ENCODE measurements at places on chromosomes 3 and 15. TPM values are rescaled to one million over a fixed set of nuclear protein-coding genes. Genes with fewer than 3 reads are reported as not detected.

The P2RY1 gene
- 19.8 TPM for total RNA-seq

The SLC33A1 gene
- 33.9 TPM for total RNA-seq

The MME gene
- 85.4 TPM for total RNA-seq

The ZFYVE19 gene
- total RNA-seq, result 29.6 TPM

The DAZL gene
- not detected for total RNA-seq

The CCDC33 gene
- total RNA-seq, result 5.9 TPM

The SYNM gene
- 26.8 TPM for total RNA-seq

The SMAD6 gene
- total RNA-seq, result 159 TPM

The LRTM1 gene
- not detected for total RNA-seq

The KCNAB1 gene
- total RNA-seq, result 4.7 TPM

The CCDC80 gene
- 148 TPM for total RNA-seq

The CTDSPL gene
- 60.3 TPM for total RNA-seq

The HRH1 gene
- total RNA-seq, result 6.4 TPM

The NRG4 gene
- total RNA-seq, result 2.2 TPM

The TLR9 gene
- total RNA-seq, result 1.0 TPM

The GXYLT2 gene
- 6.7 TPM for total RNA-seq

The TICRR gene
- 0.32 TPM for total RNA-seq

The OCA2 gene
- total RNA-seq, result 1.2 TPM

The LMCD1 gene
- total RNA-seq, result 93.6 TPM

The IRAK2 gene
- 3.9 TPM for total RNA-seq

The ADGRG7 gene
- not detected for total RNA-seq

The RETNLB gene
- total RNA-seq, result not detected

All from lower lobe of right lung (tissue), 2 donors.